Femur (tissue), 1 donor: ENCODE measurements at places on chromosomes 11 and 22.
A peak's percentile ranks its signal among the peaks of the same experiment; 100 is the strongest.

DNA sequence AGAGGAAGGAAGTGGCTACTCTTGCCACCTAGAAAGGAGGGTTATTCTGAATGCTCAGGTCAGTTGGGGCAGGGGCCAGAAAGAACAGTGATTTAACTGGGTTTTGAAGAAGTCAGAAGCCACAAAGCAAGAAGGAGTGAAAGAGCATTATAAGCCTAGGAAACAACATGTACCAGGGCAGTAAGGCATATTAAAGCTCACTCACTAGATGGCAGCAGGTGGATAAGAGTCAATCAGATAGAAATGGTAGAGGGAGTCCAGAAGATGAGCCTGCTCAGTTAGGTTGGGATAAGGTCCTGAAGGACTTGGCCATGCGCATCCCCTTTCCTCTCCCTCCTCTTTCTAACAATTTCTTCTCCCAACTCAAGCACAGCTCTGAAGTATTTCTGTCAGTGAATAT is 22.0 kb upstream of the PATE1 start:
- no peak for DNase-seq

DNA sequence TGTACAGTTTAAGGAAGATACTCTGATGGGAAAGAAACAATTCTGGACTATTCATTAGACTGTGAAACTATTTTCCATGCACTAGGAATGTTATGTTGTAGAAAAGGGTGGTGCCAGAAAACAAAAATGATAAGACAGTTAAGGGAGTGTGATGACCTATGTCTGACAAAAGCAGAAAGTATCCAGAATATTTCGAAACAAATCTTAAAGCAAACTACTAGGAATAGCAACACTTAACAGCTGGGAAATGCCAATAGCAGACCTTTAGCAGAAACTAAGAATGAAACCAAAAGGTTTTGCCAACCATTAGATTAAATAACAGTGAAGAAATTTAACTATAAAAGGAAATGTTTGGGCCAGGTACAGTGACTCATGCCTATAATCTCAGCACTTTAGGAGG is 3.3 kb upstream of the ARHGAP20 start:
- DNase-seq = no peak

DNA sequence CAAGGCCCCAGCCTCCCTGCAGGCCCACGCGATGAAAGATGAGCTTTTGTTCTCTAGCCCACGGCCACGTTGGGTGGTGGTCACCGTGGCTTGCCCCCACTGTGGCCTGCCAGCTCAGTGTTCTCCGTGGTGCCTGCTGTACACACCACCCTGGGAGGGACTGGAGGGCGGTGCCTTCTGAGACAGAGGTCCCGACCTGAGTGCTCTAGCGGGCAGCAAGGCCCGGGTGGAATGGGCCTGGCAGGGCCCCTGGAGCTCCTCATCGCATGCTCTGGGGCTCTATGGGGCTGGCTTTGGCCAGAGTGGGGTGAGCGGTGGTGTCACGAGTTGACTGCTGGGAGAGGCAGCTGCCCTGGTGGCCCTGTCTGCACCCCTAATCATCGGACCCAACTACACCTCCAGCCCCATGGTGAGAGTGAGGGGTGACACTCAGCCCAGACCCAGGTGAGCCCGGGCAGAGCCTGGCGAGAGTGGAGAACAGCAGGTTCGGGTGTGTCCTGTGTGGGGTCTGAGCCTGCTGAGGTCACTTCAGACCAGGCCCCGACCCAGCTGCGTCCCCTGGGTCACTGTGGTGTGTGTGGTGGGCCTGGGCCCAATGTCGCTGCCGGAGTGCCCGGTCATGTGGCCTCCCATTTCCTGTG is 541.9 kb downstream of the TBC1D22A start:
- no peak for DNase-seq

DNA sequence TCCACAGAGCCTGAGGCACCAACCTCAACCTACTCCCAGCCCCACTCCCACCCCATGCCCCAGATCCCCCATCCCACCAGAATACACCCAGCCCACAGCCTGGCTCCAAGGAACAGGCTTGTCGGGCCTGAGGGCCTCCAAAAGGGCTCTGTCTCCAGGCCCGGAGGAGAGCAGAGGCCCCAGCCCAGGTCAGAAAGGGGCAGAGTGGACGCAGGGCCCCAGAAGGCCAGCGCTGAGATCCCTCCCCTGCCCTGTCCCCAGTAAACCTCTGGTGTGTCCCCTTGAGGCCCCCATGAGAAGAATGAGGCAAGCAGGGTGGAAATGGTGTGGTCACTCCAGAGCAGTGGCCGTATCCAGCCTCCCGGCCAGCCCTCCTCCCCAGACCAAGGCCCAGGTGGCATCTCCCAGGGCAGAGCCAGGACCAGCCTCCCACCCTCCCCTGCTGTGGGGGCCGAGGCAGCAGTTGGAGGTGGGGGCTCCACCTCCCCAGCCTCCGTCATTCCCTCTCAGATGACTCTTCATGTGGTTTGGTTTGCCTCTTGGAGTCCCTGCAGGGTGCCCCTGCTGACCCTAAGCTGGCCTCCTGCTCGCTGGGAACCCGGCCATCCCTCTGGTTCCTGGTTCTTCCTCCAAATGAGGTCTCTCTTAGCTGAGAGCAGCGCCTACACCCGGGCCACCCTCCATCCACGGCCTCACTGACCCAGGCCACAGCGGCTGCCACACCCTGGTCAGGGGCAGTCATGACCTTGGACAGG is 195.0 kb downstream of the IGLL1 start:
- DNase-seq = no peak

DNA sequence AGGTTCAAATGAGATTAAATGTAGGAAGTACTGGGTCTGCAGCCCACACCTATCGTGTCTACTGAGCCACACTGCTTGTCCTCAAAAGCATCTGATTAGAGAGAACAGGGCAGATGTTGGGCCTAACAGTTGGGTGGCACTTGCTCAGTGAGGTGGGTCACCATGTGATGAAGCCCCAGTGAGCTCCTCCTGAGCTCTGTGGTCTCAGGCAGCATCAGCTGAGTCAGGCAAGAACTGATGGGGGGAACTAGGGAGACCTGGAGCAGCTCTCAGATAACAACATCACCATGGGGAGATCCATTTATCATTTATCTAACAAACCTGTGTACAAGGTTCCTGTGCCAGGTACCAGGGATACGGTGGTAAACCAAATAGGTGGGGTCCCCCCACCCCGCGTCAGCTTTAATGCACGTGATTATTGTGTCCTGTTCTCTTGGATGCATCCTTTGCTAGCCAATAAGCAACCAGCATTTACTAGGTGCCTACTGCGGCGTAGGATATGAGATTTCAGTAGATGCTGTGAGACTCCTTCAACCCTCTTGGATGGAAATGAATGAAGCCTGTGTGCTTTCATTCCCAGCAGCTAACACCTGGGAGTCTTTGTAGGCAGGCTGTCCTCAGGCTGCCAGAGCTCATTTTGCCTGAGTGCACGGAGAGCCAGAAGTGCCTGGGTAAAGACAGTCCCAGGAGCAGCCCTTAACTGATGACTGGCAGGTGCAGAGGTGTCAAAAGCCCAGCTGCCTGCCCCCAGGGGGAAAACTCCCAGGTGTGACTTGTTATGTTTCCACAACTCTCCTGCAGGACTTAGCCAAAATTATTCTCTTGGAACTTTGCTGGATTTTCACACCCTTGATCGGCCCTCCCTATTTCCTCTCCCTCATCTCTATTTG is 73.6 kb upstream of the NARS2 start:
- DNase-seq = no peak

- no peak for DNase-seq
Measured at GRCh38 chr22:26767351-26768155, 110.2 kb downstream of the MIAT start.

DNA sequence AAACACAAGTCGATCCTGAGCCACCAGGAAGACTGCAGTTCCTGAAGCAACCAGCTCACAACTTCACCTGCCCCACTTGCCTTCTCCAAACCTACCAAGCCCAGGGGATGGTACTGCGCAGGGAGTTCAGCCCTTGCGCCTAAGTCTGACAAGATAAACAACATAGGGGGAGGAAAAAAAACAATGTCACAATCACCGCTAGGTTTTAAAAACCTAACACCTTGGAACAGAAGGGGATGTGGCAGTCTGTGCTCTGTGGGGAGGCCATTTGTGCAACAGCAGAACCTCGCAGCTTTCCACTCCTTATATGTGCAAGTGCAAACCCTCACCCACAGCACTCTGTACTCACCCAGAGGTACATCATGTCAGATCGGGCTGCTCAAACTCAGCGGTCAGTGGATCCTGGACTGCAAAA is 134.2 kb downstream of the RBFOX2 start:
- DNase-seq = no peak

GRCh38 chr22:49724893-49725489 is 102.7 kb downstream of the BRD1 start:
- DNase-seq = peak; percentile 46

DNA sequence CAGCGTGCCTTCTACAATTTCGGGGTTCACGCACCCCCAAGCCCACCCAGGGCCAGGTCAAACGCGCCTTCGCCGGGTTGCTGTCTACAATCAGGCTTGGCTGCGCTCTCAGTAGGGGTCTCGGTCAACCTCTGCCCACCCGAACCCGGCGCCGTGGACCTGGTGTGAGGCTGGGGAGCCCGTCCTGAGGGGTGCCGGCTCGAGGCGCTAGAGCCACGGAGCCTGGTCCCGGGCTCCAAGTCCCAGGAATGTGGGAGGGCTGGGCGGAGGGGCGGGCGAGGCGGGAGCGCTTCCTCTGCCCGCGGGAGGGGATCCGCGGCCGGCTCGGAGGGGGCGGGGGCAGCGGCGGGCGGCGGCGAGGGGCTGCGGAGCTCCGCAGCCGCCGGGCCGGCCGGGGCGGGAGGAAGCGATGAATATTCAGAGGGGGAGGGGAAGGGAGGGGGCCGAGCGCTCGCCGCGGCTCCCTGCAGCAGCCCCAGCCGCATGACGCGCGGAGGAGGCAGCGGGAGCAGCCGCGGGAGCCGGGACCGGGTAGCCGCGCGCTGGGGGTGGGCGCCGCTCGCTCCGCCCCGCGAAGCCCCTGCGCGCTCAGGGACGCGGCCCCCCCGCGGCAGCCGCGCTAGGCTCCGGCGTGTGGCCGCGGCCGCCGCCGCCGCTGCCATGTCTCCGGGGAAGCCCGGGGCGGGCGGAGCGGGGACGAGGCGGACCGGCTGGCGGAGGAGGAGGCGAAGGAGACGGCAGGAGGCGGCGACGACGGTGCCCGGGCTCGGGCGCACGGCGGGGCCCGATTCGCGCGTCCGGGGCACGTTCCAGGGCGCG is at the start of gene PTPRJ:
TSS of gene PTPRJ (plus strand) at position 472 of the 819 bp plus-strand sequence. CDS start 354 bp downstream, outside the sequence.
- peak; percentile 70 for DNase-seq

DNA sequence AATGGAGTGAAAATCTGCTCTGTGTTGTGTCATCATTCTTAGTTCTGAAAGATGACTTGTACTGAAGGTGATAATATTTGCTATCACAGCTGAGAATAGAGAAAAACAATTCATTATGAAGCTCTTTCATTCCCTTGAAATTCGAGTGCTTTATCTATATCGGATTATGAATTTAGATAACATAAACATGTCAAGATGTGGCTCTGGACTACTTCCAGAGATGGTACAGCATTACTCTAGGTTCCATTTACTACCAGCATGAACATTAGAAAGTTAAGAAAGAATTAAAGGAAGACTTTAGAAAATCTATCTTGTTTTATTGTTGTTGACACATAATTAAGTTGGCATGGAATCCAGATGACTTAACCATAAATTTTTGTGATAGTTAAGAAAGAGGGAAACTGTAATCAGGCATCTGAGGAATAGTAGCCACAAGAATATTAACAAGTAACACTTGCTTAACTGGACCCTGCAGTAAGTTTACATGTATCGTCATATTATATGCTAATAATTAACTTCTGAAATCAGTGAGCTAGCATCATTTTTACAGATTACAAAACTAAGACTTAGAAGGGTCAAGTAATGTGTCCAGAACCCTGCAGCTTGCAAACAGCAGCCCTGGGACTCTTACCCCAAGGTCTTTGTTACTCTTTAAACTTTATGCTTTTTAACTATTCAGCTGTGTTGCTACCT is 182.6 kb downstream of the DDX10 start:
- no peak for DNase-seq

DNA sequence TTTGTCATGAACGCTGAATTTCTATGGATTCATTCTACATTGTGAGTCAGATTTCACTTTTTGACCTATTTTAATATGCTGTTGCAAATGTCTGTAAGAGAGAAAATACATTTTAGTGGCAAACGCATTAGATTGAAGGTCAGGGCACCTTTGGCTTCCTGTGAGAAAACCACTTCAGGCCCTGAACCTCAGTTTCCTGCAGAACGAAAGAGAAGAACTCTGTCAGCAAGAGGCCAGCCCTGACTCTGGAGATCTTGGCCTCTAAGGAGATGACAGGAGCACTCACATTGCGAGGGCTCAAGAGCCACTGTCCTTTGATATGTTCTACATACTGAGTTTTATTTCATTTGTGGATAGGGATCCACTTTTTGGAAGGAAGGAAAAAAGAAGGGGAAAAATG is 83.6 kb downstream of the KCNJ1 start:
- no peak for DNase-seq

DNA sequence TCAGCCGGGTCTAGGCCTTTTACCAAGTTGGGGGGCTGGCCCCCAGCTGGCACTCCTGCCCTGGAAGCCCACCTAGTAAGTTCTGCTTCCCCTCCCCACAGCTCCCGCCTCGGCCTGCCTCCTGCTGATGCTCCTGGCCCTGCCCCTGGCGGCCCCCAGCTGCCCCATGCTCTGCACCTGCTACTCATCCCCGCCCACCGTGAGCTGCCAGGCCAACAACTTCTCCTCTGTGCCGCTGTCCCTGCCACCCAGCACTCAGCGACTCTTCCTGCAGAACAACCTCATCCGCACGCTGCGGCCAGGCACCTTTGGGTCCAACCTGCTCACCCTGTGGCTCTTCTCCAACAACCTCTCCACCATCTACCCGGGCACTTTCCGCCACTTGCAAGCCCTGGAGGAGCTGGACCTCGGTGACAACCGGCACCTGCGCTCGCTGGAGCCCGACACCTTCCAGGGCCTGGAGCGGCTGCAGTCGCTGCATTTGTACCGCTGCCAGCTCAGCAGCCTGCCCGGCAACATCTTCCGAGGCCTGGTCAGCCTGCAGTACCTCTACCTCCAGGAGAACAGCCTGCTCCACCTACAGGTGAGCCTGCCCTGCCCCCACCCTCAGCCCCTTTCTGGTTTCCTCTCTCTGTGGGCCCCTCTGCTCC is 7.3 kb downstream of the RTN4RL2 start:
- no peak for DNase-seq

- no peak for DNase-seq
Measured at GRCh38 chr11:65262381-65262680, 569 bp downstream of the POLA2 start.

GRCh38 chr22:41177622-41178424 is 27.3 kb upstream of the L3MBTL2 start:
- no peak for DNase-seq

- no peak for DNase-seq
Measured at GRCh38 chr11:114914231-114915005, 236.1 kb downstream of the NXPE2 start.

GRCh38 chr11:91248199-91248807 is 976.3 kb upstream of the FAT3 start:
- DNase-seq = peak; percentile 31

GRCh38 chr22:42699281-42699975 is 21.2 kb downstream of the A4GALT start:
- DNase-seq = no peak

GRCh38 chr11:19447150-19447566 is 206.4 kb upstream of the E2F8 start:
- no peak for DNase-seq
